ENCODE measurements at places on chromosomes 7 and 10.

GRCh38 chr10:101889256-101890210 lies 45.9 kb upstream of the KCNIP2 start:
- H3K36me3 ChIP-seq: no peaks in the 10 kb centered on the region
- no peak overlapping the region for H3K4me3 ChIP-seq
- no peaks in the 10 kb centered on the region for H3K4me1 ChIP-seq
- H3K27me3 ChIP-seq: no peaks in the 10 kb centered on the region
- peak overlapping the region; percentile 41 for H3K27ac ChIP-seq

DNA sequence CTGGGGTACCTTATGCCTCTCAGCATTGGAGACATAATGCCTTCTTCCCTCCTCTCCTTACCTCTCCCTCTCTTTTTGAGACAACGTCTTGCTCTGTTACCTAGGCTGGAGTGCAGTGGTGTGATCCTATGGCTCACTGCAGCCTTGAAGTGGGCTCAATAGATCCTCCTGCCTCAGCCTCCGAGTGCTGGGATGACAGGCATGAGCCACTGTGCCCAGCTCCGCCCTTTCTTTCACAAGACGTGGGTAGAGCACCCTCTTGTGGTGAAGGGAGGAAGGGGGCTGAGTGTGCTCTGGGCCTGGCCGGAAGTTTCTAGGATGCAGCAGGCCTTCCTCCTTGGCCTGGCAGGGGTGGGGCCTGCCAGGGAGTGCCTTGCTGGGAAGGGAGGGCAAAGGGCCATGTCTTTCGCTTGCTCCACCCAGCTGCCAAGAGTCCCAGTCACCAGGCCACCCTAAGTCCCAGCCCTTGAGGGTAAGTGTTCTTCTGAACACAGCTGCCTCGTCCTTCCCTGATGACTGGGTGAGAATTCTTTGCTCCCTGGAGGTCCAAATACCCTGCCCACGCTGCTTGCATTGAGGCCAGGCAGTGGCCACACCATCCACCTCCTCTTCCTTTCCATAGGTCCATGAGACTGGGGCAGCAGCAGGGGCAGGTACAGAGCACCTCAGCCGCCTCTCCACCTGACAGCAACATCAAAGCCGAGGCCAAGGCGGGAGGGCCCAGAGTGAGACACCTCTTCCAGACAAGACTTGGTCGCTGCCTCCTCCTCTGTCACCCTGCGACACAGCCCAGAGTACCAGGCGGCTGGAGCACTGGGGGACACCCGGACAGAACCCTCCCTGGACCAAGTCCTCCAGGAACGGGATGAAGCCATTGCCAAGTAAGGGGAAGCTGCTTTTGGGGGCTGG lies 3.7 kb downstream of the ABHD11 start:
- peak overlapping the region; percentile 56 for H3K27ac ChIP-seq
- H3K36me3 ChIP-seq: peaks cover 22% of the 10 kb centered on the region

- H3K4me1 ChIP-seq: no peaks in the 10 kb centered on the region
- H3K4me3 ChIP-seq: no peak overlapping the region
These were observed 57.1 kb upstream of the NPTX2 start for GRCh38 chr7:98559958-98560357.

- H3K4me3 ChIP-seq: no peak overlapping the region
- DNase-seq: no peak
- no peaks in the 10 kb centered on the region for H3K27me3 ChIP-seq
These were observed 255.8 kb downstream of the ABCA13 start for GRCh38 chr7:48426966-48427555.

GRCh38 chr7:129208667-129209066 lies 16.2 kb upstream of the AHCYL2 start:
- DNase-seq: no peak
- H3K36me3 ChIP-seq: peaks cover 89% of the 10 kb centered on the region
- no peak overlapping the region for H3K4me3 ChIP-seq

DNA sequence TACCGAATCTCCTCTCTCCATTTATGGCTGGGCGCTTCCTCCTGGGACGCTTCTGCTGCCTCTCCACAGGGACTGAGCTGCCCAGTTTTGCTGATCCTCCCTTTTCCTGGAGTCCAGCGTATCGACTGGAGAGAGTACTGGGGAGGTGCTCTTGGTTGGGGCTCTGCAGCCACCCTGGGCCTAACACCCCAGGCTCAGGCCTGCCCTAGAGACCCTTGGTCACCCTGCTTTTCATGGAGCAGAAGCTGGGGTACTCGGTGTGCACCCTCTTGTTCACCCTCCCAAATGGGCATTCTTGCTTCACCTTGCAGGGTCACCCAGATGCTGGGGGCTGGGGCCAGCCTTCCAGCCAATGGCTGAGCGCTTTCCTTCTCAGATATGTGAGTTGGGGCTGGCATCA lies 88.8 kb upstream of the RET start:
- no peaks in the 10 kb centered on the region for H3K27me3 ChIP-seq
- DNase-seq: no peak
- peaks cover 8% of the 10 kb centered on the region for H3K4me1 ChIP-seq
- H3K36me3 ChIP-seq: no peaks in the 10 kb centered on the region
- H3K27ac ChIP-seq: no peak overlapping the region

GRCh38 chr7:66679633-66680244 lies 51.1 kb downstream of the KCTD7 start:
- no peak overlapping the region for H3K4me3 ChIP-seq
- DNase-seq: no peak
- peaks cover 19% of the 10 kb centered on the region for H3K4me1 ChIP-seq
- no peaks in the 10 kb centered on the region for H3K27me3 ChIP-seq
- no peaks in the 10 kb centered on the region for H3K36me3 ChIP-seq
- no peak overlapping the region for H3K27ac ChIP-seq

DNA sequence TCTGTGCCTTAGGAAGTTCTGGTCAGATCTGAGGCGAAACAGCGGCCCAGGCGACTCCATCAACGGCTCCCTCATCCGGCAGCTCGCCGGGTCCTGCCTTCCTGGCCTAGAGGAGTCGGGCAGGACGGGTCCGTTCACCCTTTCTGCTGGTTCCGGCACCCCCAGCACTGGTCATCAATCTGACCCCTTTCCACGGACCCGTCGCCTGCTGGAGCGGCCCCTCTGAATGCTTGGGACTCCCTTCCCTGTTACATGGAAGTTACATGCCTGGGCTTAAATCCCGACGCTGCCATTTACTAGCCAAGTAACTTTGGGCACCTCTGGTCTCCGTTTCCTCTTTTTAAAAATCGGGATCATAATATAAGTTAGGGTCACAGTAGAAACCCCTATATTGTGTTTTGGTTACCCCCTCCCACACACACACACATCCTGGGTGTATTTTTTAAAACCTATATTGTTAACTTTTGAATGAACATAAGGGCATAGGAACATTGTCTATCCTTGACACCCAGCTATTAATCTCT lies 607 bp upstream of the GGCT start:
- H3K27me3 ChIP-seq: no peaks in the 10 kb centered on the region
- H3K4me1 ChIP-seq: peaks cover 7% of the 10 kb centered on the region
- no peak overlapping the region for H3K27ac ChIP-seq
- DNase-seq: no peak
- H3K36me3 ChIP-seq: no peaks in the 10 kb centered on the region

GRCh38 chr7:38229884-38230642 lies 43.4 kb downstream of the TARP start:
- no peaks in the 10 kb centered on the region for H3K4me1 ChIP-seq
- no peaks in the 10 kb centered on the region for H3K27me3 ChIP-seq
- peaks cover 6% of the 10 kb centered on the region for H3K36me3 ChIP-seq
- H3K4me3 ChIP-seq: no peak overlapping the region
- no peak for DNase-seq
- no peak overlapping the region for H3K27ac ChIP-seq

Measured in neuronal stem cell (in vitro differentiated cells).